ENCODE measurements at places on chromosomes 11 and 22.

DNA sequence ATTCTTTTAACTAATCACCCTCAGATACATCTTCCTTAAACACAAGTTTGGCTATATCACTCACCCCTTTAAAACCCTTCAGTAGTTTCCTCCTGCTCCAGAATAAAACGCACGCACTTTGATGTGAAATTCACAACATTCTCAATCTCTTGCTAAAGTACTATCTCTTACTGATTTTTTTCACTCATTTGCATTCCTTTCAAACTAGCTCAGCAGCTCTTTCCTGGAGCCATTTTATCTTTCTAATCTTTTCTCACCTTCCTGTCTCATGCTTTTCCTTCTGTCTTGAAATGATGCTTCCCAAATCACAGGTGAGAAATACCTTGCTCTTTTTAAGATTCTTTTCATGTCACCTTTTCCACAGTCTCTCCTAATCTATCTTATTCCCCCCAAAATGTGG, 1074.4 kb downstream of the DLG2 start:
- no peak for DNase-seq

GRCh38 chr22:46678003-46678657, 57.9 kb downstream of the GRAMD4 start:
- no peak for DNase-seq

GRCh38 chr11:70735976-70736375, 337.6 kb downstream of the CTTN start:
- DNase-seq: no peak

DNA sequence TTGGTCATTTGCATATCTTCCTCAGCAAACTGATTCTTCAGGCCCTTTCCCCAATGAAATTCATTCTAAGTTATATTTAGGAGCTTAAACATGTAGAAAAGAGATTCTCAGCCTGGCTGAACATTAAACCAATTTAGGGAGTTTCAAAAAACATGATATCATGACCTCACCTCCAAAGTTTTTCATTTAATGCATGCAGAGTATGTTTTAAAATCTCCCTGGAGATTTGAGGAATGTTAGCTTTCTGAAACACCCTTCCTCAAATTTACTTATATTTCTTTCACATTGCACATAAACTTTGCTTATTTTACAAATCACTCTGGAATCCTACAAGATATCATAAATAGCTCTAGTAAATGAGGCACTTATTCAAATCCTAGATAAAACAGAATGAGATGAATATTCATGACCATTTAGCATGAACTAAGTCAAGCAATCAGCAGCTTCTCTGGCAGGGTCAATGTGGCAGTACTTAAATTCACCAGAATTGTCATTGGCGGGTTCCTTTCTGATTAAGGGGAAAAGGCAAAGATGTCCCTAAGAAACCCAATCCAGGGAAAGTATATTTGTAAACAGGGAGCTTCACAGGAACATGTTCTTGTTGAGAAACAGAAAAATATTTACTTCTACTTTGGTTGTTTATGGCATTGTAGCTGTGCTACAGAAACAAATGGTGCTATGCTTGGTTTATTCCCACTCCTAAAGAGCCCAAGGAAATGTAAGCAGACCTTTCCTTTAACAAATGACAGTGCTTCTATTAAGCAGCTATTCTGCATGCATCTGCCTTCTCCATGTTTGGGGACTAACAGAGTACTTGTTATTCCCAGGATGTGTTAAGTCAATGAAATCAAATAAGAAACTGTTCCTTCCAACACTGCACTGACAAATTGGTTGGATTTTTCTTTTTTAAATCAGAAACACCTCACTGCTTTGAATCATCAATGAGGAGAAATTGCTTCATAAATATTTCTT, 162.3 kb downstream of the C11orf87 start:
- DNase-seq: no peak

DNA sequence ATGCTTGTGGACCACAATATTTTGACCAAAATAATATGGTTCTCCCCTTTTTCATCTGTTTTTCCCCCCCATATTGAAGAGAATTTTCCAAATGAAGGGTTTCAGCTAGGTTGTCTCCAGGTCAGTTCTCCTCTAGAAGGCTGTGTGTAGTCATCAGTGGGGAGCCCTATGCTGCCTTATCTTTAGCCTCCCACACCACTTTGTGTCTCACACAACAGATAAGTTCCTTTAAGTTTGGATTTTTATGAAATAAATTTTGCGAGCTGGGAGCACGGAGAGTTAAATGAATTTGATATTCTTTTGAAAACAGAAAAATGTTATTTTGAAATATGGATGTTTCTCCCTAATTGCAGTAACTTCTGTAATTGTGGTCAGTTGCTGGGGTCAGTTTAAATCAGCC, 28.9 kb downstream of the PAX6 start:
- no peak for DNase-seq

DNA sequence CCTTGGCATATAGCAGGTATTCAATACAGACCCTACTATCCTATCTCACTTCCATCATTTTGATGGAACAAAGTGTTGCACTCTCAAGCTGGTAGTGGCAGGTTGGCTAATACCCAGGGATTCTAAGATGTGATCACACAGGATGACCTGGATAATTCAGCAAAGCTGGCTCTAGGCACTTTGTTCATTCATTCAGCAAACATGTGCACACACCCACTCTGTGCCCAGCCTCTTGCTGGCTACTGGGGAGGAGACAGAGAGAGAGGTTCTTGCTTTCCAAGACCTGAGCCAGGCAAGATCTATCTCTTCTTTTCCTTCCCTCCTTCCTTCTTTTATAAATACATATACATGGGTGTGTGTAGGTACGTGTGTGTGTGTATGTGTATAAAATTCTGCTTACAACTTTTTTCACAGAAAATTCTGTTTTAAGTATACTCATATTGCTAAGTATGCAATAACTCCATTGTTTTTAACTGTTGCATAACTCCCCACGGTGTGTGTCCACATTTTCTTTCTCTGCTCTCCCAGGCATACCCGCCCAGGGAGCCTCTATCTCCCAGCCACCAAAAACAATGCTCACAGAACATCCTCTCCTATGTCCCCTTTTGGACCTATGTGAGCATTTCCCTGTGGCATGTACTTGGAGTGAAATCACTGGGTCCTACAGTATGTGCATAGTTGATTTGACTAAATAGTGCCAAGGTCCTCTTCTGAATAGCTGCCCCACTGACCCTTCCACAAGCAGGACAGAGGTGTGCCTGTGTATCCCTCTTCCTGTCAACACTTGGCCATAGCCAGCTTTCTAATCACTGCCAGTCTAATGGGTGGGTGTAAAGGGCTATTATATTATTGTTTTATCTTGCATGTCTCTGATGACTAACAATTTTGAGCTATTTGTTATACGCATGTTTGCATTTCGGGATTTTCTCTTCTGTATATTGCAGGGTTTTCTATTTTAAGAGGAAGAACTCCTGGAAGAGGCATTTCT, 27.5 kb downstream of the CLPB start:
- no peak for DNase-seq

DNA sequence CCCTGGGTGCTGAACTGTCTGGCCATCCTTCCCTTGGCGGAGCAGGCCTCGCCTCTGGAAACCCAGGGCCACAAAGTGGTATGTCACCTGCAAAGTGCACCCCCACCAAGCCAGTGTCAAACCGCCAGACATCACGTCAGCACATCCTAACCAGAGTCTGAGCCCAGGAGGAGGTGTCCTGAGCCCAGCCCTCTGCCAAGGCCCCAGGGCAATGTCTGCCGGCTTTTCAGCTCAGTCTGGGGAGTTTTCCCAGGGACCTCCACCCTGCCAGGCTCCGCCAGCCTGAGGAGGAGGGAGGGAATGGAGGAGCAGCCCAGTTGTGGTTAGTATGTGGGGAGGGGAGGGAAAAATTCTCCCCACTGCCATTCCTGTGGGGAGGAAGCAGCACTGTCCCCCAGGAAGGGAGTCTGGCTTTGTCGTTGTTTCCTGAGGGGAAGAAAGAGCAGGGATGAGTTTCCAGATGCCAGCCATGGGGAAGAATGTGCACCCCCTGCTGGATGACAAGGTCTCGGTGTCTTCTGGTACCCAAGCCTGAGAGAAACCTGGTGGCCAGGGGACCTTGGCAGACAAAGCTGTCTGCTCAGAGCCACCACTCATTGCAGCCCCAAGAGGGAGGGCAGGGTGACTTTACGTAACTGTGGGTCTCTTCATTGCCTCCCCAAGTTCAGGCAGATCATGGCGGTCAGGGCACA, 81.4 kb upstream of the CD82 start:
- DNase-seq: no peak

DNA sequence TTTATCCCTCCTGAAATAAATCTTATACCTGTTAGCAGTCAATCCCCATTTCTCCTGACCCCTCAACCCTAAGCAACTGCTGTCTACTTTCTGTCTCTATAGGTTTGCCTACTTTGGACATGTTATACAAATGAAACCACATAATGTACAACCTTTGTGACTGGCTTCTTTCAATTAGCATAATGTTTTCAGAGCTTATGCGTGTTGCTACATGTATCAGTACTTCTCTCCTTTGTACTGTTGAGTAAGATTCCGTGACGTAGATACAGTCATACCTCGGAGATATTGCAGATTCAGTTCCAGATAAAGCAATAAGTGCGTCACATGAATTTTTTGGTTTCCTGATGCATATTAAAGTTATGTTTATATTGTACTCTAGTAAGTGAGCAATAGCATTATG, 127.3 kb downstream of the MORC2 start:
- DNase-seq: no peak

DNA sequence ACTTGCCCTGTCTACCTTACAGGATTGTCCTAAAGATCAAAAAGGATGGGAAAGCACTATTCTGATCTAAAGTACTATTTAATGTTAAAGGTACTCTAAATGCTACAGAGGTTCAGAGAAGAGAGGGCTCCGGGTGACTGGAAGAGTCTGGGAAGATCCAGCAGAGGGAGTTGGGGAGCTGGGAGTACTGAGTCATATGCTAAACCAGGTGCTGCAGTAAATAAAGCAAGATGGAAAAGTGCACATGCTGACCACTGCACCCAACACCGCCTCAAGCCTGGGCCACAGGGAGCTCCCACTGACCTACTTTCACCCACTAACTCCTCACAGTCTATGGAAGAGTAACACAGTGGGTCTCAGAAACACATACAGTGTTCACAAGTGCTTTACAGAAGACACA, 49.3 kb downstream of the WT1 start:
- DNase-seq: no peak

GRCh38 chr11:65491614-65492386, 7.0 kb upstream of the MALAT1 start:
- no peak for DNase-seq

DNA sequence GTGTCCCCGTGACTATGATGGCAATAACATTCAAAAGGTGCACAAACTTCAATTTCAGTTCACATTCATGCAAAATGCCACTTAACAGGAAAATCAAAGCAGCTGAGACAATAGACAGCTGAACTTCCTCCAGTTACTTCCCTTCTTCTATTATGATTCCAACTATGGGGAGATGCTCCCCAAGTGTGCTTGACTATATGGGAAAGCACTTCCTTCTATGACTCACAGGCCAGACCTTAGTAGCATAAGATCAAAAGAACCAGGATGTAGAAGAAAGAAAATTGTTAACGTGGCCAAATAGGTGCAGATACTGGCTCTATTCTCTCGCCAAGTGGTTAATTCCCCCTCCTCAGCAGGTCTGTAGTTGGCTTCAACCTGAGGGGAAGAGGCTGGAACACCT, 7.8 kb upstream of the FAT3 start:
- DNase-seq: no peak

DNA sequence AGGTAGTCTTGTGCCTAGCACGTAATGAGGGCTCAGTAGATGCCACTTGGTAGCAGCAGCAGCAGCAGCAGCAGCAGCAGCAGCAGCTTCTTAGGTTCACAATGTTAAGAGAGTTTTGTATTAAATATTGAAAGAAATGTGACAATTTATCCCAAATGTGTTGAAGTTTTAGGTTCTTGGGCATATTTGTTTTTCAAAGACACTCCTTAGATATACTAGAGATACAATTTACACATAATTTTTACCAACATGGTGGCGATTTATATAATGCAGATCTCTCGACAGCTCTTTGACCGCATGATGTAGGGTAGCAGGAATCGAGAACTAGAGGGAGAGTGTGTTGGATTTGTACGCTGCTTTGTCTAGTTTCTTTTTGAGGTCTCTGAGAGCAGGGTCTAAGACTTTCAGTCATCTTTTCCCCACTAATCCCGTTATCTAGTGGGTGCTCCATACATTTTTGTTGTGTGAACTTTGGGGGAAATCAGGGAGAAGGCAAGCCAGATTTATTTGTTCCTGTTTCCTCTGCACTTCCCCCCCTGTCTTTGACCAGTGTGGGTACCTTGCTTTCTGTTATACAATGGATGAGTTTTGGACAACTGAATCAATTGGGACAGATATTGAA, 1.4 kb downstream of the FDX1 start:
- no peak for DNase-seq

GRCh38 chr11:121931748-121932352, 184.2 kb downstream of the BLID start:
- no peak for DNase-seq

GRCh38 chr22:17780116-17780740, 6.0 kb upstream of the BID start:
- no peak for DNase-seq

GRCh38 chr22:16774911-16775500, 50.2 kb downstream of the XKR3 start:
- no peak for DNase-seq

- no peak for DNase-seq
These were observed 66.6 kb downstream of the RPL27A start for GRCh38 chr11:8749202-8749601.

DNA sequence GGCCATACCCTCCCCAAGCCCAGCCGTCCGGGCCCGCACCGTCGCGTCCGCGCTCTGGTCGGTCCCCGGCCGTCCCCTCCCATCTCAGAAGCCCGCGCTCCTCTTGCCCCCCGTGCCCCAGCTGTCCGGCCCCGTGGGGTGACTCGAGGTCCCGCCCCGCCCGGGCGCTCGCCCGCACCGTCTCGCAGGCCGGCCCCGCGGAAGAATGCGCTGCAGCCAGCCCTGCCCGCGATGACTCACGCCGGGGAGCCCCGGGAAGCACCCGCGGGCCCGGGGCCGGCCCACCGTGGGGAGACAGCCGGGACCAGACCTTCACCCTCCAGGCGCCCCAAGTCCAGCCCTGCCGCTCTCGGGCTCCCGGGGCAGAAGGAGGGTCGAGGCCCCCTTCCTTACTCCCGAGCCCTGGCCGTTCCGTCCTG, 320 bp upstream of the PHLDA2 start:
- DNase-seq: no peak

DNA sequence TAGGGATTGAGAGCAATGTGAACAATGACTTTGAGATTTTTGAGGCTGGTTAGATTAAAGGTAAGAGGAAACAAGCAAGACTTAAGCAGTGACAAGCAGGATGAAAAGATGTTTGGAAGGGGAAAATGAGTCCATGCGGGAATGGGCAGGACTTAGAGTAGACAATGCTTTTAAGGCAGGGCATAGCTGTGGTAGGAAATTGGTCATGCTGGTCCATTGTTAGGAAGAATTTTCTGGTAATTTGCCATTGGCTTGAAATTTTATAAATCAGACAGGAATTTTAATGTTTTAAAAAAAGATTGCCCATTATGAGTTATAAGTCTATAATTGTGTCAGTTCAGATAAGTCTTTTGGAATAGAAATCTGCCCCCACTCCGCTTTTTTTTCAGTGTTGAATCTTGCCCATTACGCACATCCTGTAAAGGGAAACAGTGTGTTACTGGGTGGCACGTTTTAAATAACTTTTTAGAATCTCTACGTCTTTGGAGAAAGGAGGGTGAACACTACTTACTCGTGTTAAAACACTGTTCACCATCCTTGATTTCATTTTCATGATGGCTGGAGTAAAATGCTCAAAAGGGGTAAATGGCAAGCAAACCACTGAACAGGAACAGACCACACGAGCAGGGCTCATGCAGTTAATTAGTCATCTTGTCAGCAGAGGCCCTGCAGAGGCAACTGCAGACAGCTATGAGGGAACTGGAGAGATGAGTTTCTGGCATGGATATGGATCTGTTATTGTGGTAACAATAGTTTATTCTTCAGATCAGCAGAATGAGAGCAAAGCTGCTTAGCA, 25.0 kb downstream of the SWAP70 start:
- DNase-seq: no peak
